ENCODE measurements at places on chromosomes 7 and 10.

DNA sequence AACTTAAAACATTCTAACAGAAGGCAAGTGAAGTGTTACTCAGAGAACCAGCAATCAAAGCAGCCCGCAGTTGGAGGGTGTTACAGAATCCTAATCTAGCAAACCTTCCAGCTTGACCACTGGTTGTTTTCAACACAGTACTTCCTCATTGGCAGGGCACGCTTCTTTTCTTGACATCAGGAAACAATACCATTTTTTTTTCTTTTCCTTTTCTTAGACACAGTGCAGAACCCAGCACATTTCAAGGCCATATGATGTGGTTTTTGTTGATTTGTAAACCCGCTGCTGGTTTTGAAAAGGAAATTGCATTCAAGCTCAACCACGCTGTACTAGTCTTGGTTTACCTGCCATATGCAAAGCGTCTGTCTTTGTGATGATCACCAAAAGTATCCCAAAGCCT is 33.4 kb downstream of the RHOBTB1 start:
- DNase-seq: no peak

- peak; percentile 50 for DNase-seq
Measured at GRCh38 chr10:112115781-112116385, 67.7 kb downstream of the GPAM start.

DNA sequence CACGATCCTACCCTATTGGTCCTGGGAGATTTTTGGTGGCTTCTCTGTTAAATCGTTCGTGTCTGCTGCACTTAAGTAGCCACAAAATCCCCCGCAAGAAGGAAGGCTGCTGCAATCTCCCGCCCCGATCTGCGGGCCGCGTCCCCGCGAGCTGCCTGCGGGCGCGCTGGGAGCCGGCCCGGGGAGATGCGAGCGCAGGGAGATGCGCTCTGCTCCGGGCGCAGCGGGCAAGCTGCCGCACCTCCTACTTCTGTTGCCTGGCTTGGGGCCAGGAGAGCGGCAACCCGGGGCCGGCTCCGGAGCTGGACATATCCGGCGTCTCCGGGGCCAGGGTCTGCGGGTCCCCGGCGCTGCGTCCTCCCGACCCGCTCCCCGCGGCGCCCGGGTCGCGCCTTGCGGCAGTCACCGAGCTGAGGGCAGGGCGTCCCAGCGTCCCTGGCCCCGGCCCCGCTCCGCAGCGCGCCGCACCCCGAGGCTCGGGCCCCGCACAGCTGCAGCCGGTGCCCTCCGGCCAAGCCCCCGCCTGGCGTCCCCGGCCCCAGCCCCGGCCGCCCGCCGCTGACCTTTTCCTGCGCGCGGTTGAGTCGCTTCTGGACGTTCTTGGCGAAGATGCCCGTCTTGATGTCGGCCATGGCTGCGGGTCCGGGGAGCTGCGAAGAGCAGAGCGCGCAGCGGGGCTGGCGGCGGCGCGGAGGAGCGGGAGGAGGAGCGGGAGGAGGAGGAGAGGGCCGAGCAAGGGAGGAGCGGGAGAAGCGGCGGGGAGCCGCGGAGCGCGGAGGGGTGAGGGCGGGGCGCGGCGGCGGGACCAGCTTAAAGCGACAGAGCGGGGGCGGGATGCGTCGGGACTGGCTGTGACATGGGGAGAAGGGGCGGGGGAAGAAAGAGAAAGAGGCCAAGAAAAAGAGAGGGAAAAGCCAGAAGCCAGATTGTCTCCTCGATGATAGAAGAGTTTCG is at the start of gene AMPH:
AMPH (minus strand) TSS at position 654 of the 954 bp plus-strand sequence; CDS start at position 632, 22 bp downstream.
- DNase-seq: peak; percentile 35

DNA sequence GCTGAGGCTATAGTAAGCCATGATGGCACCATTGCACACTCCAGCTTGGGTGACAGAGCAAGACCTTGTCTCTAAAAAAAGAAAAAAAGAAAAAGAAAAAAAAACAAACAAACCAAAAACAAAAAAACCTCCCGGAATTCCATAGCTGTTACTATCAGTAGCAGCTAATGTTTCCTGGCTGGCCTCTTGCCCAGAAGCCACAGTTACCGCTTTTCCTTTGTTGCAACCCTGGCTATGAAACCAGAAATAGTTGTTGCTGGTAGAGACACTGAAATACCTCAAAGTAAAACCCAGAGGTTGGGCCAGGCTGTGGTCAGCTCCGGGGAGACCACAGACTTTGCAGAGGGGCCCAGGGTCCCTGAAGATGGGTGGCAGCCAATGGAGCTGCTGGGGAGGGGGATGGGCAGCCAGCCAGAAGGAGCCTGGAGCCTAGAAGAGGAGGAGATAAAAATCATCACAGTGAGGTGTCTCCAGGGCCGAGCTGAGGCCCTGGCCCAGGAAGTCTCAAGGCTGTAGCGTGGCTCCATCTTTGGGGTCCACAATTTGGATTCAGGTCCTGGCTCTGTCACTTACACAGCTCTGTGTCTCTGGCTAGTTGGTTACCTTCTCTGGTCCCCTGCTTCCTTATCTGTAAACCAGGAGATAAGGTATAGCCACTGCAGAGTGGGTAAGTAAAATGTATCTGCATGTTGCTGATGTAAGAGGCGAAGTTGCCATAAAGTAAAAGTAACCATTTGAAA is 3.4 kb upstream of the CHST12 start:
- DNase-seq: peak; percentile 27

- no peak for DNase-seq
Measured at GRCh38 chr7:55110993-55111361, 92.2 kb downstream of the EGFR start.

DNA sequence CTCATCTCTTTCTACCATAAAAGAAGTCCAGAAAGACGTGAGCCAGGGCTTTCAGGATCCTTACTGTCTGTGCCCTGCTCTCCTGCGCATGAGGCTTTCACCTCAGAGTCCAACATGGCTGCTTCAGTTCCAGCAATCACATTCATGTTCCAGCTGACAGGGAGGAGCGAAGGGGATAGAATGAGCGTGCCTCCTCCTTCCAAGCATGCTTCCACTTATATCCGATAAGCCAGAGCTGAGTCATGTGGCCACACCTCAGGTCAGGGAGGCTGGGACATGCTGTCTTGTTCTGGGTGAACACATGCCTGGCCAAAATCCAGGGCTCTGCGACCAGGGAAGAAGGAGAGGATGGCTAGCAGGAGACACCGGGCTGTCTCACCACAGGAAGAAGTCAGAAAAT is 248.2 kb downstream of the SKAP2 start:
- DNase-seq: no peak

- DNase-seq: no peak
Measured at GRCh38 chr7:91089382-91089963, 174.8 kb upstream of the FZD1 start.

DNA sequence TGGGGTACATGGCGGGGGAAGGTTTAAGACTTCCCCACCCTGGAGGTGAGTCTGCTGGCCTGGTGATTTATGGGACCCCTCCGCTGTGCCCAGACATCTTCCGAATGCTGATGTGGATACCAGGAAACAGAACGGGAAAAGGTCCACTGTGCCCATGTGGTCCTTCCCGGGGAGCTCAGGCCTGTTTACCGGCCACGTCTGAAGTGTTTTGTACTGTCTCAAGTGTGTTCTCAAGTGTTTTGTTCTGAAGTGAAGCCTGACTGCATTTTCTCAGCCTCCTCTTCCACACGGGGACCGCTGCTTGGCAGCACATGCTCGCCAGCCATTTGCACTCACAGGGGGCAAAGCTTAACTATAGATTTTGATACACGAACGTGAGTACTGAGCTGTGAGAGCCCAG is 127.2 kb downstream of the TEX36 start:
- DNase-seq: no peak

DNA sequence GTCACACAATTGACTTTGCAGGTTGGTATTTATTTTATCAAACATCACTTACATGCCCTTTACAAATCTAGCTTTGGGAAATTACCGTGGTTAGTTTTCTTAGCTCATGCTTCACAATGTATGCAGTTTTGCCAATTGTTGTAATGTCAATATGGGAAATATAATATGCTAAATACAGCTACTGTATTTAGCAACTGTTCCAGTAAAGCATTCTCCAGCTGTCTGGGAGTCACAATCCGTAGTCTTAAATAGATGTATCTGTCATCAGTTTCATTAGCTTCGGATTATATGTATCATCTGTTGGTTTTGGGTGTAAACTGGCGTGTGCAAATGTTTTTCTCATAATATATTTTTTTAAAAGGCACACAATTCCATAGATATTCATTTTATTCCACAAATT is 19.4 kb upstream of the AHR start:
- DNase-seq: no peak
